NCI-H510A (cell line): ENCODE measurements at places on chromosomes 3 and 15.

- DNase-seq, result no peak
Measured at GRCh38 chr3:115792206-115792955, 169.1 kb downstream of the GAP43 start.

- DNase-seq, result no peak
Measured at GRCh38 chr3:17122758-17123157, 238.0 kb downstream of the PLCL2 start.

GRCh38 chr3:58585005-58585786 is 8.0 kb upstream of the FAM107A start:
- peak; percentile 55 for DNase-seq

- no peak for DNase-seq
Measured at GRCh38 chr15:79969146-79969545, 1.9 kb downstream of the BCL2A1 start.

DNA sequence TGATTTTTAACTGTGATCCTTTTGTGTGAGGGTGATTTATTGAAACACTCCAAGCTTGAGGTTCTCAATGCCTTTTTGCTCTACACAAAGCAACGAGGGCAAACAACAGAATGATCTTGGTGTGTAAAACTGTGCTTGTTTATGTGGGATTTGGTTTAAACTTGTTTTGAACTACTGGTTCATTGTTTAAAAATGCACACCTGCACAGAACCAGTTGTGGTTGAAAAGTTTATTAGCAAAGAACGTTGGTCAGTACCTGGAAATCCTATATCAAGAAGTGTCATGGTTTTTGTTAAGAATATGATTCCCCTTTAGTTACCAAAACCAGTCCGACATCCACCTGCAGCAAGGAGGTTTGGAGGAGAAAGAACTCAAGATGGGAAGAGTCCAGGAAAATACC is 239.4 kb downstream of the WNT5A start:
- DNase-seq, result no peak

DNA sequence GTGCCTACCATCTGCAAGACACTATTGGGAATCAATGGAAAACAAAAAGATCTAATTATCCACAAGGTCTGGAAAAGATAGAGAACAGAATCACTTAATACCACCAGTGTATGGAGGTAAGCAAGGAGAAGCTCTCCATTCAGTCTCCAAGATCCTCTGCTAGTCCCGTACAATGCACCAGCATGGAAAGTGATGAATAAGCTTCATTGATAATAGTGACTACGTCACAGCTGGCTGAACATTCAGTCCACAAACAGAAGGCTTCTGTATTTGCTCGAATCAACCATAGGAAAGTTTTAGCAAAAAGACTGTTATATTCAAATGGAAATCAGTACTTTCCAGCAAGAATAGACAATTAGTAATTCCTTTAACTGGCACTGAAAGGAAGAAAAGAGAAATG is 42.9 kb downstream of the IGSF11 start:
- no peak for DNase-seq
